ENCODE measurements at places on chromosomes 2 and 18. TPM values are rescaled to one million over a fixed set of nuclear protein-coding genes. Genes with fewer than 3 reads are reported as not detected.

The HAT1 gene
- 38.6 TPM for total RNA-seq

The DNAJC27 gene
- total RNA-seq: 6.0 TPM

The GNLY gene
- not detected for total RNA-seq

The ASXL3 gene
- total RNA-seq: 0.87 TPM

The RBBP8 gene
- 37.2 TPM for total RNA-seq

The TRMT61B gene
- 13.6 TPM for total RNA-seq

The SLC4A1AP gene
- total RNA-seq: 36.9 TPM

The GAL3ST2 gene
- total RNA-seq: 0.44 TPM

The SAG gene
- not detected for total RNA-seq

The PKDCC gene
- 55.4 TPM for total RNA-seq

Measured in uterine smooth muscle cell (primary cell).